Foreskin fibroblast (primary cell): ENCODE measurements at places on chromosomes 5 and 9.

DNA sequence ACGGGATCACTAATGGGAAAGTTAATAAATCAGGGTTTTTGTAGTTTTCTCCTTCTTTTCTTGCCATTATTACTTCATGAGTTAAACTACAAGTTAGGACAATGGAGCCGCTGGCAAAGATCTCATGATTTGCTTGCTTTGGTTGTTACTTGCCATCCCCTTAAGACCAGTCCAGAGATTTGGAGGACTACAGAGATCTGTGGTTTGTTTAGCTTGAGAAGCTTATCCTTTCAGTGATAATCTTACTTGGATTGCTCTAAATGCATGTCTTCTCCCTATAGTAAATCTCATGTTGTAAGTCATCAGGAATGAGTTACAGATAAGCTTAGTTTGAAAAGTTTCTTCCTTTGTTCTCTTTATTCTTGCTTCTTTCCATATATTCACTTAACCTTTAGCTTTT, 70.9 kb downstream of the TLE4 start:
- no peak for DNase-seq

DNA sequence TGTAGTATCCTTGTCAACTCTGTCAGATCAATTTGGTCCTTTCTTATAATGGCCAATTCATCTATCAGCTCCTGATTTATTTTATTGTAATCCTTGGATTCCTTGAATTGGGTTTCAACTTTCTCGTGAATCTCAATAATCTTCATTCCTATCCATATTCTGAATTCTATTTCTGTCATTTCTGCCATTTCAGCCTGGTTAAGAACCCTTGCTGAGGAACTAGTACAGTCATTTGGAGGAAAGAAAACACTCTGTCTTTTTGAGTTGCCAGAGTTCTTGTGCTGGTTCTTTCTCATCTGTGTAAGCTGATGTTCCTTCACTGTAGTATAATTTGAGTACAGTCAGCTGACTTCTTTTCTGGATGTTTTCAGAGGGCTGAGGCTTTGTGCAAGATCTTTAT, 84.5 kb downstream of the CETN3 start:
- no peak for DNase-seq

GRCh38 chr9:137084526-137084925, 2.3 kb upstream of the MAN1B1 start:
- DNase-seq, result no peak

DNA sequence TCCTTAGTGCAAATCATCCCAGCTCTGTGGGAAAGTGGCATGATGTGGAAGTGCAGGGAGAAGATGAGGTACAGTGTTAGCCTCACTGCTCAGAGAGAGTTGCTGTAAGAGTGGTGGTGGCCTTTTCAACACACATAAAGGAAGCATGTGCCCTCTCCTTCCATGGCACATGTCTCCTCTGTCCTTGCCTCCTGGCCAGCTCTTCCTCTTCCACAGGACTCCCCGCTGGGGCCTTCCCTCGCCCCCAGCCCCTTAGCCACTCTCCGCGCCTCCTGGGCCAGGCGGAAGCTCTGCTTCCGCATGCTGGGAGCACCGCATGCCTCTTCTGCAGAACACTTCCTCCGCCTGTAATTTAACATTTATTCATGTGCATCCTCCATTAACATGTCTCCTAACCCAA, 4.8 kb upstream of the KCNMB1 start:
- no peak for DNase-seq

GRCh38 chr5:115838885-115839518, 2.4 kb downstream of the ATG12 start:
- peak; percentile 70 for DNase-seq

- no peak for DNase-seq
These were observed 15.3 kb downstream of the NRG2 start for GRCh38 chr5:140027807-140028206.

DNA sequence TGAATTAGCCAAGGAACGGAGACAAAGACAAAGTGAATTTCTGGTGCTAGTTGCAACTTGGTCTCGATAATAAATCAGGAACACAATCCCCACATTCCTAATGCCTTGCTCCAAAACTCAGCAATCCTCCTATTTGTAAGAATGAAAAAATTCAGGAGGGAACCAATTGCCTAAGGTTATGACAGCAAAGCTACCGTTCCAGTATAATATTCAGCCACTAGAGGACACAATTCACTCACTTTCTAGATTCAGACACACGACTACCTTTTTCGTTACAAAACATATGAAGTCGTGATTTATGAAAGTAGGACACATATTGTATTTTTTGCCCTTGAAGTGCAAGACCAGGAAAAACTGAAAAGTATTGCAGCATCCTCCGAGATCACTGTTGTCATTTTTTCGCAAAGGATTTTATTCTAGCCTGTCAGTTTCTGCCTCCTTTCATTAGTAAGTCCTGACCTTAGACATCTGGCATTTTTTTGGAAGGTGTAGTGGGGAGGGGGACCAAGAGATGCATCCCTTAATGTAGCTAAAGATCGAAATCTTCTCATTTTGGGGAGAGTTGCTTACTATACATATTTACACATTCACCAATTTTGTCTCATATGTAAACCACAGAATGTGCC, 133.1 kb downstream of the DOCK8 start:
- DNase-seq, result peak; percentile 41

GRCh38 chr9:85151162-85151561, 481.6 kb downstream of the NTRK2 start:
- DNase-seq, result no peak

GRCh38 chr5:109155625-109156024, 254.1 kb downstream of the PJA2 start:
- no peak for DNase-seq

DNA sequence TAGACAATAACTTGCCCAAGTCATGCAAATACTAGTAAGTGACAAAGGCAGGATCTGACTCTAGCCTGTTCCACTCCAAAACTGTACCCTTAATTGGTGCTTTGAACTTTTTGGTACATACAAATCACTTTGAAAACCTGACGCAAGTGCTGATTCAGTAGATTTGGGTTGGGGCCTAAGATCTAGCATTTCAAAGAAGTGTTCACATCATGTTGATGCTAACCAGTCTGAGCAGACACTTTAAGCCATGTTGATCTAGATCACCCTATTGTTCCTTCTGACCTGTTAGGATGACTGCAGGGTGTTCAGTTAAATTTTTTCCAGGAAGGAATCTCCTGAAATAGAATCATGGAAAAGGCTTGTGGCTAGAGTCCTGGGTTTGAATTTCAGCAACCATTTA, 57.7 kb upstream of the CPEB4 start:
- no peak for DNase-seq

- peak; percentile 20 for DNase-seq
These were observed 120.1 kb upstream of the GAS1 start for GRCh38 chr9:87067426-87067825.

- DNase-seq, result peak; percentile 14
These were observed 338.9 kb downstream of the EFNA5 start for GRCh38 chr5:107331882-107332281.

- DNase-seq, result no peak
These were observed 25.2 kb downstream of the TGFBR1 start for GRCh38 chr9:99130069-99130468.

- peak; percentile 70 for DNase-seq
These were observed 210.3 kb downstream of the FANCC start for GRCh38 chr9:95107001-95107749.

GRCh38 chr5:38453506-38453905, 102.9 kb downstream of the LIFR start:
- DNase-seq, result no peak

GRCh38 chr5:64161420-64161819, 4.2 kb upstream of the RNF180 start:
- no peak for DNase-seq
